ENCODE measurements at places on chromosomes 2 and 18.

DNA sequence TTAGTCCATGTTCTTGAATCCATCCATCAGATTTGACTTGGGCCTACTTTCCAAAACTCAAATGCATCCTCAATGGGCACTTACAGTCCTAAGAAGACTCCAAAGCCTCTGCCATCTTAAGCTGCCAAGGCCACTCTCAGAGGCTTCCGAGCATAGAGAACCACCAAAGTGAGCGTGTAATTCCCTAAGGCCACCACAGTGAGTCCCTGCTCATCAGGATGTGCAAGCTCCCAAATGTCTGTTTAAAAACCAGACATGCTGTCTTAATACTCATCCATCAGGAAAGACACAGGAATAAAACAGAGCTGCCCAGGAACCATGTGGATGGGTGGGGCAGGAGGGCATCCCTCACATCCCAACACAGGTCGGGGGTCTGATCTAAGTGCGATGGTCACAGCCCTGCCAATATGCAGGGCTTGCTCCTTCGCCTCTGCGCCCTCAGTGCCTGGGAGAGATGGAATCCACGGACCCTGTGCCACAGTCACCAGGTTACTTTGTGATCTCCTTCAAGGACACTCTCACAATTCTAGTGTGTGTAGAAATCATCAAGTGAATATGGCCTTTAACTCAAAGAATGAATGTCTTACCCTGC lies 80.4 kb downstream of the POLR1A start:
- no peak for DNase-seq

- DNase-seq: no peak
Measured at GRCh38 chr2:47313141-47313691, 89.7 kb upstream of the MSH2 start.

- DNase-seq: no peak
Measured at GRCh38 chr18:61803393-61803792, 89.4 kb downstream of the RNF152 start.

GRCh38 chr2:26649992-26650712 lies 9.0 kb upstream of the CIB4 start:
- no peak for DNase-seq

- no peak for DNase-seq
Measured at GRCh38 chr2:130843321-130843985, 6.7 kb downstream of the ARHGEF4 start.

DNA sequence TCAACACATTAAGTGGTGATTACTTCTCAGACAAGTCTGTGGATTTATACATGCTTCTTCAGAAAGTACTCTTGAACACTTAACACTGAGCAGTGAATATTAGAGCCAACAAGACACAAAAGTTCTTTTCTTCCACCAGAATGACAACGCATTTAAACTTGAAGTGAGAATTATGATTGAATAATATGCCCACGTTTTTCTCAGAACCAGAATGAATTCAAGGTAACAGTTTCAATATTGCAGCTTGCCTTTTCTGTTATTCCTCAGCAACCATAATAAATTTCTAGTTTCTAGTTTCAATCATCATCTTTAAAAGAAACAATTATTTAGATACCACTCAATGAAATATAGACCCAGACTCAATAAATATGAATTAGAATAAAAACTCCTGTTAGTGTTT lies 547.0 kb downstream of the NUP35 start:
- no peak for DNase-seq

- no peak for DNase-seq
Measured at GRCh38 chr2:127115471-127116199, 8.7 kb upstream of the BIN1 start.

DNA sequence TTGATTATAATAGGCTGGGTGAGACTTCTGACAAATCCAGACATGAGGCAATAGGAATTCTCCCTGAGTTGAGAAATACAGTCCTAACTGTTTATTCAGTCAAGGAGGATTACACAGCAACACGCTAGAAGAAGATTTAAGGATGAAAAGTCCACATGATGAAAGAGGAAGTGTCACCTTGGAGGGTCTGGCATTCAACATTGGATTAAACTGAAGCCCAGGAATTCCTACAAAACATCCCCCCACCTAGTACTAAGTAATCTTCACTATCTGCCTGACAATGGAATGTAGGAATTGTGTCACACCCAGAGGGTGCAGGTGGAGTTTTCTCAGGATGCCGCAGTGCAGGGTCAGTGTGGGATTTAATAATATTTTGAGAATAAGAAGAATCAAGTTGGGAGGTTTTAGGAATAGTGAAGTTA lies 142.4 kb downstream of the SOCS6 start:
- no peak for DNase-seq

DNA sequence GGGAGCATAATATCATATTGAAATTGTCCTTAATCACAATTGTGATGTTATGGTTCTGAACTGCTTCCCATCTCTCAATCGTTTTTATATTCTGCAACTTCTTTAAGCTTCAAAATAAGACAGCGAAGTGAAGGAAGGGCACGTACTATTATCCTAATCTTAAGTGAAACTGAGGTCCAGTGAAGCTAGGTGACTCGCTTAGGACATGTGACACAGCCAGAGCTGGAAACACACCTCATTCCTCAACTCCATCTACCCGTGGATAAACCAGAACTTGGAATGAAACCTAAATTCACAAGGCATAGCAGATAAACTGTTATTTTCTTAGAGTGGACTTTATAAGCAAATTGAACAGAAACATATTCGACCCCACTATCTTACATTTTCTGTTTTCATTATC lies 191.2 kb upstream of the PXDN start:
- no peak for DNase-seq

- no peak for DNase-seq
Measured at GRCh38 chr18:24022161-24022560, 7.6 kb downstream of the TTC39C start.

DNA sequence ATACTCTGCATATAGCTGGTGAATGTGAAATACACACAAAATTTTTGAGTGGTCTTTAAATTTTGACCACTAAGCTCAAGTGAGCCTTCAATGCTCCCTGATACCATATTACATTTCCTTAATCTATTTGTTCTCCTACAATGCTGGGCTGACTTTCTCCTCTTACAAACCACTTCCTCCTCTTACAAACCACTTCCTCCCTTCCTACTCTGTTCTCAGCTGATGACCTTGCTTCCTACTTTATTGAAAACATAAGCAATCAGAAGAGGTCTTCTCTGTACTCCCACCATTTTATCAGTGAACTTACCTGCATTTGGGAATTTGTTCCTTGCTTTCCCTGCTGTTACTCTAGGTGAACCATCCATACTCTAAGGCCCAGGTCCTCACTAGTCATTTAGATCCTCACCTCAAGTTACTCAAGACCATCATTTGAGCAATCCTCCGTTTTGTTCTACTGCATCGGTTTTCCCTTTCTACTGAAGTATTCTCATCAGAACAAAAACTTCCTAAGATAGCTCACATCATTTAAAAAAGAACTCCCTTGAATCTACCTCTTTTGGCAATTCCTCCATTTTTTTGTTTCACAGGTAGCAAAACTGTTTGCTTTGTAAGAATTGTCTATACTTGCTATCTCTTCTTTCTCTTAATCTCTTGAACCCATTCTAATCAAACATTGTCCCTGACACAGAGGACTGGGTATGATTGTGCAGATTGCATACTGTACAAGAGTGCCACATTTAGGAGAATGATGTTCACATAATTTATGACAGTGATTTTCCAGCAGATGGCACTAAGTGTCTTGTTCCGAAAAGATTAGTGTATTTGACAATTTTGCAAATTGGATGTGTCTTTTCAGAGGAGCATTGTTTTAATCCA lies 96.5 kb downstream of the EPB41L5 start:
- no peak for DNase-seq

DNA sequence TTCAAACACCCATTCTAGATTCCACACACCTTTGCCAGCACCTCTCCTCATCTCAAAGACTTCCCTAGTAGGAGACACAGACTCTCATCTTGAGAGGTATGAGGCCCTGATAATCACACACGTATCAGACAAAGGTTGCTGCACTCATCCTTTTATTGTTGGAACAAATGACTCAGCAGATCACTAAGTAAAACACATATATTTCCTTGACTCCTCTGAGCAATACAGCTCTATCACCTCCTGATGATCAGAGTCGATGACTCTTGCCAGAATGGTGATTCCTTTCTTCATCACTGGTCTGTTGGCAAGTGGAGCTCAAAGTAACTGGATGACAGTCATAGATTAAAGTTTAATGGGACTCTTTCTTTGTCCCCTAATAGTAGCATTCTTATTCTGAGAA lies 1049.2 kb upstream of the ZEB2 start:
- no peak for DNase-seq

DNA sequence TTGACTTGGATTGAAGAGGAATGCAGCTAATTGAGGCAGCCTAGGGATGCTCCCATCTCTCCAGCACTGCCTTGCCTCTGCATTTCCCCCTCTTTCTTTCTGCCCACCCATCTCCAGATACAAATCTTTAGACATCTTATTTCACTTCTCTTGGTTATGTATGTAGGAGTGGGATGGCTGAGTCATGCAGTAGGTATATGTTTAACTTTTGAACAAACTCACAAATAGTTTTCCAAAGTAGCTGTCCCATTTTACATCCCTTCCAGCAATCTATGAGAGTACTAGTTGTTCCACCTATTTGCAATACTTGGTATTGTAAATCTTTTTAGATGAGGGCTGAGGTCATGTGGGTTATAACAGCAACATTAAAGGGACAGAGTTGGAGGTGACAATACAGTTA lies 329.9 kb downstream of the DYSF start:
- DNase-seq: no peak

GRCh38 chr2:28433935-28434599 lies 41.4 kb downstream of the FOSL2 start:
- no peak for DNase-seq

DNA sequence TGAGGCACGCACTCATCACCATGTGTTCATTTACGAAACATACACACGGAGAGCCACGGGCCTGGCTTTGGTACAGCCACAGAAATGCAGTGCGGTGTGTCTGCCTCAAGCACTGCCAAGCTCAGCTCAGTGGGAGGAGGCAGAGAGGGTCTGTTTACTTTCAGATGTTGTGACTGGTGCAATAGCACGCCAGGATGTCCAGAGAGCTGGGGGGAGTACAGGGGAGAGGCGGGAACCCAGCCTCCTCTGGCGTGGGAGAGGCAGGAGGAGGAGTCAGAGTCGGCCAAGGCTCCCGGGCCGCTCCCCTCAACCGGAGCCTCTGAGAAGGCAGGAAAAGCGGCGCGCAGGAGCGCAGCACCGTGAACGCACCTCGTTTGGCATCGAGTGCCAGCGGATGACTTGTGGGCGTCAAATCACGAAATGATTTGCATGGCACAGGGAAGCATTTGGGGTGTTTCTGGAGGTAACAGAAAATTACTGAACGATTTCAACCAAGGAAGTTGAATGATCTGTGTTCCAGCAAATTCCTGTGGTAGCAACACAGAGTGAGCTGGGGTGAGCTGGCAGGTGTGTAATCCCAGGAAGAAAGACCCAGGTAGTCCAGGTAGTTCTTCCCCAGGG lies 143.0 kb downstream of the ZNF516 start:
- DNase-seq: no peak

GRCh38 chr18:45316127-45316526 lies 299.1 kb upstream of the SLC14A2 start:
- DNase-seq: no peak

- DNase-seq: no peak
Measured at GRCh38 chr18:72830109-72830508, 37.7 kb downstream of the NETO1 start.

Data from CD4-positive, alpha-beta T cell treated with Interleukin-17A for 4 hours (primary cell).